Stimulated activated CD8-positive, alpha-beta memory T cell treated with anti-CD3 and anti-CD28 coated beads, Interleukin-4, amount 100 ng/mL, for 24 hours (primary cell): ENCODE measurements at places on chromosomes 2 and 18.

GRCh38 chr2:217412277-217412676 lies 552.4 kb upstream of the TNP1 start:
- DNase-seq = no peak

DNA sequence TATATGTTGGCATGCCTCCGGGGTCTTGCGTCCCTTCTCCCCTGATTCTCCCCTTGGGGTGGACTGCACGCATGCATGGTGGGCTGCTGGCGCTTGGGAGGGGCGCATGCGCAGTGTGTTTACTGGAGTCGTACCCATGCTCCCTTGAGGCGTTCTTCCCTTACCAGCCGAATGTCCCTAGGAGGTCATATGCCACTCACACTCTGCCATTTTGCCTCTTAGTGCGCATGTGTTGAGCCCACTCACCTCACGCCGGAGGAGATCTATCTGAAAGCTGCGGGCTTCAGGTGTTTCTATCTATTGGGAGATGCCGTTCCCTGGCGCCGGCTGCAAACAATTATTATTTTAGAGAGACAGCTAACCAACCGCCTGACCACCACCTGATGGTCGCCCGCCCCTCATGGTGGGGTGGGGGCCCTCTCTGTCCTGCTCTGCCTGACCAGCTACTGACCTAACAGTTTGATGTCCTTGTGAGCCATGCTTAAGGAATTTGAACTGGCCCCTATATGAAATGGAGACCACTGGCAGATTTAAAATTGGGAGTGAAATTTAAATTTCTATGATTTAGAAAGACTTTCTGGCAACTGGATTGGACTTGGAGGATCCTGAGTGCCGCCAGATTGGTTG lies 179.6 kb downstream of the RNF144A start:
- no peak for DNase-seq

- peak; percentile 36 for DNase-seq
Observed at GRCh38 chr2:174682007-174682577, 82.2 kb downstream of the CHRNA1 start.

GRCh38 chr18:80108121-80108536 lies 933 bp upstream of the ADNP2 start:
- no peak for DNase-seq

DNA sequence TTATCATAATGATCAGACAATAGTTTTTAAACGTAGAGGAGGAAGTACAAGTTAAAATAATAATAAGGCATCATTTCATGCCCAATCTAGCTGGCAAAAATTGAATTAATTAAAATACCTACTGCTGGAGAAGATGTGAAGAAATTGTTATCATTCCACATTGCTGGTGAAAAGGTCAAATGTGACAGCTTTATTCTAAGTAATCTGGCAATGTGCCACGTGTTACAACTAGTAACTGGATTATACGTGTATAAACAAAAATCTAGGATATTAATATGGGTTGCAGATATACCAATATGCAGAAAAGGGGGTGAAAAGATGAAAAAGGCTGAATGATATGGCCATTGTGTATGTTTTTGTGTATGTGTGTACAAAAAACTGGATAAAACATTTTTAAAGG lies 32.4 kb downstream of the SMAD2 start:
- DNase-seq = no peak

DNA sequence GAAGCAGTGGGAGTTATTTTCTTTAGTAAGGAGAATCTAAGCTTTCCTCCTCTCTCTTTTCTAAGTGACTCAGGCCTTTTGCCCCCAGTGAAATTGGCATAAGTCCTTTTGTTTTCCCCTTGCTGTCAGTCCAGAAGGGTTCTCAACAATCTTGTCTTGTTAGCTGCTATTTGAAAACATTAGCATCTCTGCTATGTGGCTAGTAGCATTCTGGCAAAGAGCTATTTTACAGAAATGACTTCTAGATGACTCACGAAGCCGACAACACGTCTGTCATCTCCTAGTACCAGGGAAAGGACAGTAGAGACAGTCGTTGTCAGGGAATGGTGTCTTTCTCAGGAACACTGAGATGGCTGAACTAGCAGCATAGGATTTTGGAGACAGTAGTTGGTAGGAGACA lies 14.7 kb downstream of the SMARCAL1 start:
- no peak for DNase-seq

GRCh38 chr2:176178038-176178756 lies 10.3 kb upstream of the HOXD1 start:
- DNase-seq = no peak

DNA sequence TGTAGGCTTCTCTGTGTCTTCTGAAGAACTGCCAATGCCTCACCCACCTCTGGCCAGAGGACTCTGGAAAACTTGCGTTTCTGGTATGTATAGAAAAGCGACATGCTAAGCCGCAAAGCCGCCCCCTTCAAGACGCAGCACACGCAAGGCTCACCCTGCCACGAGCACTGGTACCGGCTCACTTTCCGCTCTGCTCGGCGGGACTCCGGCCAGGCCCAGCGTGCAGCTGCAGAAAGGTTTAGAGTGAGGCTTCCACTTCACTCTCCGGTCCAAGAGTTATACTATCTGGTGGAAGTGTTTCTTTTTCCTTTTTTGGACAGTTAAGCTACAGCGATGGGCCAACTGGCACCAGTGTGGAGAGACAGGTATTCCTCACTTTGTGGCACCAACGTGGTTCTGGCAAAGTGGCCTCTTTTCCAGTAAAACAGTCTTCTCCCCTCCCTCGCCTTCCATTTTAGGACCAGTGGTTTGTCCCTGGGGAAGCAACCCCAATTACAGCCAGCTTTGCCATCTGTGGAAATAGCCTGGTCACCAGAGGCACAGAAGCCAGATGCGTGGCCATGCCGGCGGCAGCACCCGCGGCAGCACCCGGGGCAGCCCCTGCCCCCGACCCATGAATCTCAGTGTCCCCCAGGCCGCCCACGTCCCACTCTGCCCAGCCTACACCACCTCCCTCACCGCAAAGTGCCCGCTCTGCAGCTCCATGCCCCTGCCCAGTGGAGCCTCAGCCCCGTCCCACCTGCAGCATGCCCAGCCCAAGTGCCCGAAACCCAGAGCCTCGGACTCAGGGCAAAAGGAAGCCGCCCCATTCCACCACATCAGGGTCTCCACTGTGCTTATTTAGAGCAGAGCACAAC lies 91.6 kb upstream of the CTDP1 start:
- DNase-seq = no peak

DNA sequence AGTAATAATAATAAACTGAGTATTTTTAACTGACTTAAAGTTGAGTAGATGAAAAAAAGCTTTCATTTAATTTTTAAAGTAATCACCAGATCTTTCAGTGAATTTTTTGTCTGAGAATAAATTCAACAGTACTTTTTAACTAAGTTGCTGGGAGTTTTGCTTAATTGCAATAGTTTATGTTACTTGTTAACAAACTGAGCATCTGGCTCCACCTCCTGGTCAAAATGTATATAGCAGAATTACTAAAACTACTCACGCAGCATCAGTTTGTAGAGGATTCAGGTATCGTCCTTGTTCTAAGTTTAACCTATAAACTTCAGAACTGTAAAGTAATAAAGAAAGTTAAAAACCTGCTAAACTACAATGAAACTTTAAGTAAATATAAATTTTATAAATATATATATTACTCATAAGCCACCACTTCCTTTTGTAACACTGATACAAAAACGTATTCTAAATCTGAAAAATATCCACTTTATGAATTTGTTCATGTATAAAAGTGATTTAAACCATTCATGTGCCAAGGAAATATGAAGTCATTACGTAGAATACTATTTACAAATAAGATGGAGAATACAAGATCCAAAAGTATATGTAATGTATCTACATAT lies 21.3 kb downstream of the NOL10 start:
- DNase-seq = no peak

DNA sequence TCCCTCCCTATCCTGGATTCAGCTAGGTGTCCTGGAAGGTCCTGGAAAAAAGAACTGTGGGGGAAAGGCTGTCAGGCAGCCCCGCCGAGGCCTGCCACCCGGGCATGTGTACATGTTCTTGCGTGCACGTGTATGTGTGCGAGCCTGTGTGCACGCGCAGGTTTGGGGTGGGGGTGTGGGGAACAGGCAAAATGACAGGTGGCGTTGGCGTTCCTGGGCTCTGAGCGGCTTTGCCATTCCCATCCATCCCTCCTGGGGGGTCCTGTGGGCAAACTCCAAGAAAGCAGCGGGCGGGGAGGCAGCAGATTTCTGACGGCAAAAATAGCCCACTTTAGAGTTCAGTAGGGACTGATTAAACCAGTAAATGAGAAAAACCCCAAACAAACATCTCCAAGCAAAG lies 35.6 kb downstream of the EMX1 start:
- no peak for DNase-seq

DNA sequence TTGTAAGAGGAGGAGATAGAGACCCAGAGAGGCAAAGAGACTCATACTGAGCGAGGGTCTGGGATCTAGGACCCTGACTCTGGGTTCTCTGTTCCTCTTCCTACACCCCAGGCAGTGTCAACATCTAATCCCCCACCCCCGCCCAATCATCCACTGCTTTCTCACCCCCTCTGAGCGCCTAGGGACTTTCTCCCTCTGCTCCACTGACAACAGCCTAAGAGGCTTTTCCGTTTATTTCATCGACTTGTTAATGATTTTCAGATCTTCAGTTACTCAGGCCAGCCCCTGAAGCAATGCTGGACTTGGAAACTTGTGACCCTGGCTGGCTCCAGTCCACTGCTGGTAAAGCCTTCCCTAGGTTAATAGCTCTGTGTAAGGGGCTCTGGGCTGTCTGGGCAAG lies 65.1 kb downstream of the TFCP2L1 start:
- DNase-seq = no peak

GRCh38 chr2:98140210-98140609 lies 53.2 kb downstream of the VWA3B start:
- DNase-seq = no peak

DNA sequence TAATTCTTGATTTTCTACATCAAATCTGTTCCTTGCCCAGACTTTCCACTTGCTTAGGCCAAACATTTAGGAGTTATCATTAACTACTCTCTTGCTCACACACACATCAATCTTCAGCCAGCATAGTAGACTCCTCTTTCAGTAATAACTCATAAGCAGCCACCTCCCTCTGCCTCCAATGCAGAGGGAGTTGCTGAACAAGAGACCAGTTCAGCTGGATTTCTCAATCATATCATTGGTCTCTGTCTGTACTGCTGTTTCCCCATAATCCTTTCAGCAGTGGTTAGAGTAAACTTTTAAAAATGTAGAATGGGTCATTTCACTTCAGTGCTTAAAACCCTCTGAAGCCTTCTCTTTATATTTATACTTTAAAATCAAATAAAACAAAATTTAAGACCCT lies 112.9 kb downstream of the SLC39A10 start:
- DNase-seq = no peak

- DNase-seq = no peak
Observed at GRCh38 chr2:232569541-232569940, 19.1 kb downstream of the EIF4E2 start.
